ENCODE measurements at places on chromosomes 2 and 18.

DNA sequence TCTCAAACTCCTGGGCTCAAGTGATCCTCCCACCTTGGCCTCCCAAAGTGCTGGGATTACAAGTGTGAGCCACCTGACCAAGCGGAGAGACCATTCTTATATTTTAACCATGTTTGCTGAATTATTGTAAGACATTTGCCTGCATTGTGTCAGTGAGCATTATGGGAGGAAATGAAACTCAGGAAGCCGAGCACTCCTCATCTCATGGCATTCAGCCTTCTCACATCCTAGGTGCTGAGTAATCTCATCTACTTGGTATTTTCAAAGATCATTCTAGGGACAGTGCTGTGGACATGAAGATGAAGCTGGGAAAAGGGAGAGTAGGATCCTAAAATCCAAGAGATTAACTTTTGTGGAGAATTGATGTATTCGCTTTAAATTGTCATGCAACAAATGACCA, 66.1 kb downstream of the NAPG start:
- DNase-seq, result no peak

GRCh38 chr2:3805201-3805939, 102.0 kb downstream of the DCDC2C start:
- no peak for DNase-seq

DNA sequence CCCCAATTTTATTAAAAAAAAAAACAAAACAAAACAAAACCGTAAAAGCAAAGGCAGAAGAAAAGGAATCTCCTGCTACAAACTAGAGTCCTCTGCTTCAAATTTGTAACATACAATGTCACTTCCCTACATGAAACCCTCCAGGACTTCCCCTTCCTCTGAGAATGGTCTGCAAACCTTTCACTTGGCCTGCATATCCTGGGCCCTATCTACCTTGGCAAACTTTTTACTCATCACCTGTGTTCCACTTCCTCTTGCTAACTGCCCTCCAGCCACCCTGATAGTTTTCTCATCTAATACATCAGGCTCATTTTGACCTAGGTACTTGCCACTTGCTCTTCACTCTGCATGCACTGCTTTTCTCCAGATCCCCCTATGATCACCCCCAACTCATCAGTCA, 255.5 kb downstream of the ETAA1 start:
- no peak for DNase-seq

- DNase-seq, result no peak
Observed at GRCh38 chr2:111042772-111043771, 77.6 kb upstream of the BCL2L11 start.

DNA sequence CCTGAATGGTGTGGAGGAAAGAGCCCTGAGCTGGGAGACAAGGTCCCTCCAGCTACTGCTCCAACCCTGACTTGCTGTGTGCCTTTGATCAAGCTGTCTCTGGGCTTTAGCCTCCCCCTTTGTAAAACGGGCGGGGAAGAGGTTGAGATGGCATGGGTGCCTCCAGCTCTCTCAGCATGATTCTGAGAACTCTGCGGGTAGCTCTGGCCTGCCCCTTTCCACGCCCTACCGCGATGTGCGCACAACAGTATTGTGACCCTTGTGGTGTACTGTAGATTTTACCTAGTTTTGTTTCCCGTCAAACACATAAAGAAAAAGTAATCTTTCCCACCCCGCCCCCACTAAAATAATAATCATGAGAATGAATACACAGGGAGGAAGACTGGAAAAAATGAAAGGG, 5.3 kb downstream of the CD8A start:
- peak; percentile 75 for DNase-seq

DNA sequence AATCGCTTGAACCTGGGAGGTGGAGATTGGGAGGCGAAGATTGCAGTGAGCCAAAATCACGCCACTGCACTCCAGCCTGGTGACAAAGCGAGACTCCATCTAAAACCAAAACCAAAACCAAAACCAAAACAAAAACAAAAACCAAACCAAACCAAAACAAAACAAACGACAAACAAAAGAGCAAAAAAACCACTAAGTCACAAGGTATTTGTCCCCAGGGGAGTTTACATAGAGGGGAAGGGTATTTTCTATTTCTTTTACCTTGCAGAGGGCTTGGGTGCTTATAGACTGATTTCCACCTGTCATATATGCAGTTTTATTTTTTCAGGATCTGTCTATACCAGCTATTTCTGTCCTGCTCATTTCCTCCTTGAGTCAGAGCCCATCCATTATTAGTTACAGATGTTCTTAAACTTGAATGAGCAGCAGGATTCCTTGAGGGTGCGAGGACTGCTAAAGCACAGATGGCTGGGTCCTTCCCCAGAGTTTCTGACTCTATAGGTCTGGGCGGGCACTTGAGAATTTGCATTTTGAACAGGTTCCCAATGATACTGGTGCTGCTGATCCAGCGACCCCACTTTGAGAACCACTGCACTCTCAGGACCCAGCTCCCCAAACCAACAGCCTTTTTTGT, 102.2 kb upstream of the UXS1 start:
- no peak for DNase-seq

DNA sequence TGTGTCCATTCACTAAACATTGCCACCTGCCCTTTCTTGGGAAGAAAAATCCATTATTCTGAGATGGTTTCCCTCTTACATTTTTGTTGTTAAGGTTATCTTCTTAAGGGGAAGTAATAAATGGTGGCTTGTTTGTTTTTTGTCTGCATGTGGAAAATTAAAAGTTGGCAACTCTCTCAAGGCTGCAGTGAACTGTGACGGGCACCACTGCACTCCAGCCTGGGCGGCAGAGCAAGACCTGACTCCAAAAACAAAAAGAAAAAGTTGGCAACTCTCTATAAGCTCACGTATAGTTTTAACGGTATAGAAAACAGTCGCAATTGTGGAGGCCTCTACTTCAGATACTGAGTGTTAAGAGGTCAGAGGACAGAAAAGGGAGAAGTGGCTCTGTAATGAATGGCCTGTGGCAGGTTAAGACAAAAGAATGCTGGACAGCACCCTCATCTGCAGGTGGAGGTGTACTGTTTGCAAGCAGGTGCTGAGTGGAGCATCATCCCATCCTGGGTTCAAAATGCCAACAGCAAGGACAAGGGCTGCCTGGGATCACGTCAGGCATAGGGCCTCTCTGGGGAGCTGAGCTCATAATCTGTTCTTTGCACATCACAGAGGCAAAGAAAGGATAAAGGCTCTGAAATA, 16.7 kb downstream of the L3MBTL4 start:
- DNase-seq, result no peak

- no peak for DNase-seq
Observed at GRCh38 chr2:77397763-77398162, 124.4 kb downstream of the LRRTM4 start.

- DNase-seq, result no peak
Observed at GRCh38 chr2:69961496-69961895, at the start of gene ASPRV1. Gene ASPRV1 (minus strand): TSS chr2:69961631. CDS start chr2:69961436, 195 bp downstream.

DNA sequence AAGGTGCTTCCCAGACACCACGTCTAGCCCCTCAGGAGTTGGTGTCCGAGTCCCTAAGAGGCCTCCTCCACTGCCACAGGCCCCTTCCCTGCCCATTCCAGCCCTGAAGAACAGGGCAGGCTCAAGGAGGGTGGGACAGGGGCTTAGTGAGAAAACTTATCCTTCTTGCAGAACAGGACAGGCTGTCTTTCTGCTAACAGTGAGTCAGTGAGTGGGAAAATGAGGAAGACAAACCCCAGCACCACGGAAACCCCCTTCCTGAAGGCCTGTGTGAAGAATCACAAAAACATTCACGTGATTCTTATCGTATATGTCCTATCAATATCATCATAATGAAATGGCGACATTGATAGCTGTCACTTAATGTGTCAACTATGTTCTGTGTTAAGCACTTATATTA, 9.8 kb downstream of the FZD7 start:
- no peak for DNase-seq

- DNase-seq, result no peak
Observed at GRCh38 chr2:67777010-67777409, 285.8 kb downstream of the C1D start.

DNA sequence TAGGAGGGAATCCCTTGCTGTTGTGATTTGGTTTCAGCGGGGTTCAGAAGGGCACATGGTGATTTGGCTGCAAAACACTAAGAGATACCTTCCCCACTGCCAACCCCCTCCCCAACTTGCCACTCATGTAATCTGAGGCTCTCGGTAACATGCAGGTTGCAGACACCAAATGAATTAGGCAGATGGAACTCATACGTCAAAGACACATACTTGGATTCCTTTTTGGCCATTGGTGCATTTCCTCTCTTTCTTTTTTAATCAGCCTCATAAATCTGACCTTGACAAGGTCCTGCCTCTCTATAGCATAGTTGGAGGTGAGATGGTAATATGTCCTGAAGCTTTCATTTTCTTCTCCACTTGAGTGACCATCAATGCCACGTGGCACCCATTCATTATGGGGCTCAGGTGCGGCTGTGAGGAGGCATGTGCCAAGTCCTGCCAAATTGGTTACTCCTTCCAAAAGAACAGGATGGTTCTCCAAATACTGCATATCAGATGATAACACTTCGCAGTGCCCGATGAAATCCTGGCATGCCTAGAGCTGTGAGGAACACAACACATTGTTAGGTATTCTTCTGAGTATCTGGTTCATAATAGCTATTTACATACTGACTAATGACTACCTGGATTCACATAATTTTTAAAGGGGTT, 8.3 kb upstream of the TMEM178A start:
- no peak for DNase-seq

GRCh38 chr2:199309973-199310372, 147.8 kb downstream of the SATB2 start:
- no peak for DNase-seq

All from CD4-positive, alpha-beta T cell treated with Interleukin-15 for 4 hours (primary cell).